Left renal pelvis (tissue), 4 donors: ENCODE measurements at places on chromosomes 7 and 10.

DNA sequence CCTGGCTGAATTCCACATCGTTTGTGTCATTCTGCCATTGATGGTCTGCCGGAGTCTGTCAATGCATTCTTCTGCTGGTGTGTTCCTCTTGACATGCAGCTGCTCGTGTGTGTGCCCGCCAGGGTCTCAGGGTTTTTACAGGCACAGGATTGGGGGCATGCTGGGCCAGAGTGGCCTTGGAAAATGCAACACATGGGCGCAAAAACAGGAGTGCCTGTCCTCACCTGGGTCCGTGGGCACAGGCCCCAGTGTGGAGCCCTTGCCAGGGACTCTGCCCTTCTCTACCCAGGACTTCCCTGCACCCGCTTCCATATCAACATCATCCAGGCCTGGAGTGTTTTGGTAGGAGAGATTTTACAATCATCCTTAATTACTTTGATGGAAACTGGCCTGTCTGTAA is 340.7 kb downstream of the KIF20B start:
- no peak for DNase-seq

GRCh38 chr7:28629216-28629842 is 217.0 kb downstream of the CREB5 start:
- no peak for DNase-seq

DNA sequence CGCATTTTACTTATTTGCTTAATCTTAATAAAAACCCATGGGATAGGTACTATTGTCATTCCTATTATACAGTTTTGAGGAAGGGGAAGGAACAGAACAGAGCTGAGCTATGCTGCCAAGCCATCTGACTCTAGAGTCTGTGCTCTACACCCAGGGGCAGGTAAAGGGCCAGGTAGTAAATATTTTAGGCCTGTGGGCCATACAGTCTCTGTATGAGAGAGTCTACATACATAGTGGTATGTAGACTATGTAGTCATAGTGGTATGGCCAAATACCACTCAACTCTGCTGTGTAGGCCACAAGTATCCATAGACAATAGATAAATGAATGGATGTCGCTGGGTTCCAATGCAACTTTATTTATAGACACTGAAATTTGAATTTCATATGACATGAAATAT is 3.4 kb upstream of the SRI start:
- no peak for DNase-seq

GRCh38 chr7:28678431-28678965 is 266.2 kb downstream of the CREB5 start:
- no peak for DNase-seq

DNA sequence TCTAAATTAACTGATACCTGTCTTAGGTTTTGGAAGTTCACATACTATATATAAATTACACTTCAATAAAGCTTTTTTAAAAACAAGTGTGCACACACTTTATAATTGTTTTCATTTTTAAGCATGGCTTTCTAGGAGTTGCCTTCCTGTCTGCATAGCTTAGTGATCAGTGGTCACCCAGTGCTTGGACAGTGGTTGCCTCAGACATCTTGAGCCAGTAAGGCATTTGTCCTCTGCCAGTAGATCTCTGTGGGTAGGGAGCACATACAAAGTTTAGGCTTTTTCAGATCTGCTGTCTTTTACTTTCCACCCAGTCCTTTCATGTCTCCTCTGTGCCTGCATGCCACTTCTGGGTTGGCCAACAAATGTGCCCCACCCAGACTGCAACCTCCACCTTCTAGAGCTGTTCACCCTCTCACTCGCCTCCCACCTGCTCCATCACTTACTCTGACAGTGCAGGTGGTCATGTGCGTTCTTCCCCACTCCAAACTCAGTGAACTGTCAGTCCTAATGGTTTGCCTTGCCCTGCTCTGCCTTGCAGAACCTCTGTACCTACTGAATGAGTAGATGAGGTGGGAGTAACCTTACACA is 31.7 kb downstream of the TPST1 start:
- no peak for DNase-seq

DNA sequence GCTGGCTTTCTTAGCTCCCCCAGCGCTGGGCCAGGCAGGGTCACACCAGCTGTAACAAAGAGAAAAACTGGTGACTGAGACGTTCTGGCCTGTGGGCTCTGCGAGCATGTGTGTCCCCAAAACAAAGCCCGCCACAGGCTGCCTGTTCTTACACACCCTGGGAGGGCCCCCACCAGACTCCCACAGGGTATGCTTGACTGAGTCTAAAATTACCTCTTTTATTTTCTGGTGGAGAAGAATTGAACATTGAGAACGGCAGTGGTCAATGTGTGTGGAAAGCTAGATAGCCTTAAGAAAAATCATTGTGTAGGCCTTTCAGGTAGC is 808 bp downstream of the C10orf71 start:
- no peak for DNase-seq

GRCh38 chr7:6273380-6273837 is 985 bp upstream of the CYTH3 start:
- DNase-seq = no peak

DNA sequence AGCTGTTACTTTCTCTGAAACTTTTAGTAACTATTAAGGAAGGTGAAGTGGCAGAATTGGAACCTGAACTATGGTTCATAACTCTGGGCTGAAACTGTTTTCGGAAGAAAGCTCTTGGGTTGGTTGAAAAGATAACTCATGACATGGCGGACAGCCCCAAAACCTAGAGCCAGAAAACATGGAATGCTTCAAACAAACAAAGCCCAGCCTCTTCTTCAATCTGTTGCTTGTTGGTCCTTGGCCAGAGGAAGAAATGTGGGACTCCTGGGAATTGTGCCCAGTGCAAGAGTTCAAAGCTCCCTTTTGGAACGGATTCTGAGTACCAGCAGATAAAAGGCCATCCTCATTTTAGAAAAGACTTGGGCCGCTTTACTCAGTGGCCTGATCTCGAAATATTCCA is 52.9 kb upstream of the CACNB2 start:
- DNase-seq = no peak

DNA sequence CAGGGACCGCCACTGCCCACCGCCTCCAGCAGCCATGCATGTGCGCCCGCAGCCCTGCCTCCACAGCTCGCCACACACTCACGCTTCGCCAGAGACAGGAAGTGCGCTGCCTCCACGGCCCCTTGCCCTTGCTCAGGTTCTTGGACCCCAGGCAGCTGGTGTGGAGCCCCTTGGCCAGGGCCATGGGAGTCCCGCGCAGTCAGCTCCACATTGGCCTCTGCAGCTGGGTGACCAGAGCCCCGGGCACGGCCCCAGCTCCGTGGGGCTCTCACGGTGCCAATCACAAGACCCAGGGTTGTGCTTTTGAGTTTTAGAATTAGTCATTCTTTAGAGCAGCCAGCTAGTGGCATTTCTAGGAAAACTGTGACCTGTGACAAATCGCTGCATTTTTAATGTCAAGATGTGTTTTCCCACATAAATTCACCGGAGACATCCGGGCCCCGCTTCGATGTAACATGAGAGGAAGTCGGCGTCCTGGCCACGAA is 4.3 kb upstream of the UTF1 start:
- DNase-seq = no peak

GRCh38 chr10:46215426-46215825 is 71.4 kb upstream of the ANTXRL start:
- DNase-seq = no peak

DNA sequence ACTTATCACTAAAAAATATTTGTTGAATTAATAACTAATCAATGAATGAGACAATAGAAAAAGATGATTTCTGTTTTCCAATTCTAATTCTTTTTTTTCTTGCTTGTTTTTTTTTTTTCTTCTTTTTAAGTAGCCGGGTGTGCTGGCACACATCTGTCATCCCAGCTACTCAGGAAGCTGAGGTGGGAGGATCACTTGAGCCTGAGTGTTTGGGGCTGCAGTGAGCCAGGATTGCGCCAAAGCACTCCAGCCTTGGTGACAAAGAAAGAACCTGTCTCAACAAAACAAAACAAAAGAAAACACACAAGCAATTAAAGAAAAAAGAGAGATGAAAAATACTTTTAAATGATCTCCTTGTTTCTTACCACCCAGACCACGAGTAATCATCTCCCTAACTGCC is 1109.3 kb downstream of the REEP3 start:
- DNase-seq = no peak

DNA sequence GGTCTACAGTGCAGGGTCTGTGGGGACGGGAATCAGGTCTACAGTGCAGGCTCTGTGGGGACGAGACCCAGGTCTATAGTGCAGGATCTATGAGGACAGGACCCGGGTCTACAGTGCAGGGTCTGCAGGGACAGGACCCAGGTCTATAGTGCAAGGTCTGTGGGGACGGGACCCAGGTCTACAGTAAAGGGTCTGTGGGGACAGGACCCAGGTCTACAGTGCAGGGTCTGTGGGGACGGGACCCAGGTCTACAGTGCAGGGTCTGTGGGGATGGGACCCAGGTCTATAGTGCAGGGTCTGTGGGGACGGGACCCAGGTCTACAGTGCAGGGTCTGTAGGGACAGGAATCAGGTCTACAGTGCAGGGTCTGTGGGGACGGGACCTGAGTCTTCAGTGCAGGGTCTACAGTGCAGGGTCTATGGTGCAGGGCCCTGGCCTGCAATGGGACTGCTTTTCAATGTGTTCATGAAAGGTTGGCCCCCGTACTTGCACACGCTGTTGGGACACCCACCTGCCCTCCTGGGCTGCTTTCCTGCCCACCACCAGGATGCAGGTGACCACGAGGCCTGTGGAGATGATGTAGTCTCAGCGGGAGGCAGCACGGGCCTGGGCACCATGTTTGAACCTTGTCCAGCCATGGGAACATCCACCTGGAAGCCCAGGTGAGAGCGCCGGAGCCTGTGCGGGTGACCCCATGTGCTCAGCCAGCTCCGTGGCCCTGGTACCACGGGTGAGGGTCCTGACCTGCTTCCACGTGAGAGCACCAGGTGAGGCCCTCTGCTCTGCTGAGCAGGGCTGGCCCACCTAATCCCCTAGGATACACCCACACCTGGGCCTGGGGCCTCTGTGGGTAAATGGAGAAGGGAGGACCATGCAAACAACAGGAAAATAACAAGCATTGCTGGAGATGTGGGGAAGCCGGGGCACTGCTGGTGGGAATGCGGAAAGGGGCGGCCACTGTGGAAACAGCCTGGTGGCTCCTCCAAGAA is 91.4 kb upstream of the DIP2C start:
- no peak for DNase-seq

- no peak for DNase-seq
Measured at GRCh38 chr10:84317174-84317573, 11.2 kb upstream of the CCSER2 start.

DNA sequence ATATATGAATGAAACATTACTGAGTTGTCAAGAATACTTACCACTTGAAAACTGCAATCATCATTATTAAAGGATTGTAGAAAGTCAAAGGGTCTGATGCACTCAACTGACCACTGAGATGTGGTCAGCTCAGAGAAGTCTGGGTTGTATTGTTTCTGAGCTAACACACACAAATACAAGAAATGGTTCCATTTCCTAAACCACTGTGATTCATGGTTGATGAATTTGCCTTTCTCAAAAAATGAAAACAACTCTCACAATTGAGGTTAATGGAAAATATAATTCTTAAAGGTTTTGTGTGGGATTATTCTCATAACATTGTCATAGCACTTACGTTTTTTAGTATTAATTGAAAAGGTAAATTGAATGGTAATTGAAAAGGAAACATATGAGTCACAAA is 45.6 kb upstream of the TAS2R16 start:
- no peak for DNase-seq

DNA sequence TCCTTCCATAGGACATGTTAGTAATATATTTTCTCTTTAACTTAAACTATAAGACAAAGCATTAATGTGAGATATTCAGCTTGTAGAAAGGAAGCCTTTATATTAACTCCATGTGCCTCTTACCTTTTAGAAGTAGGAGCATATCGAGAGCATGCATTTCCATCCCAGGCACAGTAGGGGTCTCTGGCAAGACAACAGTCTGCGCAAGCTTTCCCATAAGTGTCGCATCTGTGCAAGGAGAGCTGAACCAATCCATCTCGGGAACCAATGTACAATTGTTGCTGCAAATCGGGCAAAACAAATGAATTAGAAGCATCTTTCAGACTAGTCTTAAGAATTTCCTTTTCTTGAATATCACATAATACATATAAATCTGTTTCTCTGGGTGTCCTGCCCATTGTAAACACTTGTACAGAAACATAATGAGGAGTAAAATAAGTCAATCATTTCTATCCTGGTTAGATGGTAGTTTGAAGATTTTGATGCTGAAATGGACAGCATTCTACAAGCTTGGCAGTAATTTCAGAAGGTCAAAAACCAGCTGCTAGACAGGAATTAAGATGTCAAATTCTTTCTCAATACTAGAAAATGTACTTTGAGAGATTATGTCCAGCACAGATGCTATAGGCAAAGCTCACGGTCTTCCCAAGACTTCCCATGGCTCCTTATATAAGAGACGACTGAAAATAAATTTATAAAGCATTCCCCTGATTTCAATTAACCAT is 171.8 kb downstream of the SEMA3D start:
- no peak for DNase-seq

- DNase-seq = no peak
Measured at GRCh38 chr10:27838361-27838760, 92.7 kb upstream of the MKX start.

DNA sequence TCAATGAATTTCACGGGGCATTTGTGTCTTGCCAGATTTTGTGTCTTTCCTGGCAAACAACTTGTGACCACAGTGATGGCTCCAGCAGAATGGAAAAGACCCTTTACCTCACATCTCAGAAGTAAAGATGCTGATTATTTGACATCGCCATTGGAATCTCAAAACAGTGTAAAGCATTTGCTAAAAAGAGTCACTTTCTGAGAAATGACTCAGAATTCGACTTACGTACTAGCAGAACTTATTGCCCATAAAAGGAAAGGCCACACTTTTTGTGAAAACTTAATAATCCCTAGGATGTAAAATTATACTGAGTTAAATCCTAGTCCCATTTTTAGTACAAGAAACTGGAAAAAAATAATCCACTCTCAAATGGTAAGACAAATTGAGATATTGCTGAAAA is 35.9 kb upstream of the PRKCQ start:
- no peak for DNase-seq

GRCh38 chr7:46011501-46011900 is 90.4 kb upstream of the IGFBP3 start:
- DNase-seq = no peak

DNA sequence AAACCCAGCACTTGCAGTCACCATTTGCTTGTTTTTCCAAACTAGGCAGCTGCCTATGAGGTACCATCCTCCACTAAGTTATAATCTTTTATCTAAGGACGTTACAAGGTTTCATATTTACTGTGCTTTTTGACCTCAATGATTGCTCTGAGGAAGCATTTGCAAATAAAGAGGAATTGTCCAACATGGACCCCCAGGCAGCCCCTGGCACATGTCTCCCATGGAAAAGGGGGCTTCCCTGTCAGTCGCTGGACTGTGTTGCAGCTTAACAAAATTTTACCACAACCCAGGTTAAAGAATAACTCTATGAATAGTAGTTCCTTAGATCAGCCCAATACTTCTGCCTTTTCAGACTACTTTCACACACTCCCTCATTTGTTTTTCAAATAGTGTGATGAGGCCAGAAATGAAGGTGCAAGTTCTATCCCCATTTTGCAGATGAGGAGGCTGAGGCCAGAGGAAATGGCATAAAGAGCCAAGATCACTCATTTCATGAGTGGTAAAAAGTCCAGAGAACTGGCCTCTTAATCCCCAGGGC is 52.8 kb upstream of the ZPBP start:
- DNase-seq = no peak
